Muscle of back (tissue), 13 donors: ENCODE measurements at places on chromosomes 12 and 14.

GRCh38 chr14:64220056-64220455 is 74.1 kb downstream of the ESR2 start:
- DNase-seq = no peak

GRCh38 chr14:96683562-96684289 is 113.5 kb upstream of the VRK1 start:
- DNase-seq = no peak

- DNase-seq = no peak
Observed at GRCh38 chr12:103809154-103809553, 31.9 kb downstream of the NT5DC3 start.

GRCh38 chr12:48831257-48831656 is 13.0 kb downstream of the CACNB3 start:
- DNase-seq = no peak

GRCh38 chr12:15115434-15115833 is 105.8 kb downstream of the RERG start:
- DNase-seq = no peak

- no peak for DNase-seq
Observed at GRCh38 chr12:62834971-62835547, 99.9 kb downstream of the PPM1H start.

- DNase-seq = no peak
Observed at GRCh38 chr12:101915841-101916240, 38.5 kb downstream of the DRAM1 start.

DNA sequence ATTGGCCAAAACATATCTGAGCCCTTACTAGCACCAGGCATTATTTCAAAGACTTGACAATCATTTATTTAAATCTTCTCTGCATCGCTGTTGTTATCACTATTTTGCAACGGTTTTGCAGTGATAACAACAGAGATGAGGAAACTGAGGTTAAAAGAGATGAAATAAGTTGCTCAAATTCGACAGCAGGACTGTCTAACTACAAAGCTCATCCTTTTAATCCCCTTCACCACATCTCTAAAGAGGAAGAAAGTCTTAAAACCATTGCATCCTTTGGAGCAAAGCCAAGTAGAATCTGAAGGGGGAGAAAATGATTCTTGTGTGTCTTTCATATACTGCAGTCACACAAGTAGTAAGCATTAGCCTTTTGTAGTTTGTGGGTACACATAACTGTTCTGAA is 14.8 kb upstream of the ETNK1 start:
- no peak for DNase-seq

DNA sequence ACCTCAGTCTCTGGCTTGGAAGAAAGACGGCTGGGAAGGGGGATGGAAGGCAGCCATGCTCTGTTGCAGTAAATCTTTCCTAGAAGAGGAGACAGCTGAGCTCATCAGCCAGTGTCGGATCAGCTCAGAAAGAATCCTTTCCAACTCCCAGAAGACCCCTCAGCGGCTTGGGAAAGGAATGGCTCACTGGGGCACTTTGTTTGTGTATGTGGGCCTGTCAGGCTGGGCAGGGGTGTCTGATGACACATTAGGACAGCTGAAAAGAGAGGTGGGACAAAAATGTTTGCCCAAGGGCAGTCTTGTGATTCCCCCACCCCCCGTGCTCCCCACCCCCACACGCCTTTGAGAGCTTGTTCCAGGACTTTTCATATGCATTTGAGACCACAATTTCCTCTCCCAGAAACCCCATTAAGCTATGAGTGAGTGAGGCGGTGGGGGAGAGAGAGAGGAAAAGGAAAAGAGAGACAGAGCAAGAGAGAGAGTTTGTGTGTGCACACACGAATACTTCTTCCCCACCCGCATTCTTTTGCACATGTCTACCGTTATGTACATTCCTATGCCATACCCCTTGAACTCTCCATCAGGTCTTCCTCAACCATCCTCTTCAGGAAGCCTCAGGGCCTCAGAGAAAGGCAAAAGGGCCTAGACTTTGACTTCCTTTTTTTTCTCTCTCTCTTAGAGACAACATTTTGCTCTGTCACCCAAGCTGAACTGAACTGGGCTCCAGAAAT is 198.9 kb downstream of the ZFP36L1 start:
- peak; percentile 94 for DNase-seq

GRCh38 chr14:58119381-58119780 is 32.6 kb downstream of the ARMH4 start:
- no peak for DNase-seq

GRCh38 chr12:780750-781379 is 28.5 kb downstream of the WNK1 start:
- no peak for DNase-seq

GRCh38 chr14:53545217-53545616 is 392.1 kb upstream of the DDHD1 start:
- no peak for DNase-seq

DNA sequence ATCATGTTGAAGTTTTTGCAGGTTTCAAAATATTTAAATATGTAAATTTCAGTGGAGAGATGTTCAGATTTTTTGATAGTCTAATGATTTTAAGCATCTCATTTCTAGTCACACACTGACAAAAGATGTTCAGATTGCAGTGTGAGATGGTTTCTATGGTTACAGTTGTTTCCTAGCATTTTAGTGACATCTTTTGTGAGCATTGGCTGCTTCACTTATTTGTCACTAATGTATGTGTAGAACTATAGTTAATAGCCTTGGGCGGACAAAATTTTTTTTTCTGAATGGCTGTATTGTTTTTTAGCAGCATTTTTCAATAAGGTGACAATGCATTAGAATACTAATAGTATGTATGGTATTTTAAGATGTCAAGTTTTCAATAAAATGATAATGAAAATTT is 315.6 kb upstream of the PRKD1 start:
- no peak for DNase-seq

GRCh38 chr12:6391013-6391412 is 7.1 kb downstream of the LTBR start:
- no peak for DNase-seq

GRCh38 chr14:51453869-51454268 is 197.8 kb upstream of the FRMD6 start:
- no peak for DNase-seq

DNA sequence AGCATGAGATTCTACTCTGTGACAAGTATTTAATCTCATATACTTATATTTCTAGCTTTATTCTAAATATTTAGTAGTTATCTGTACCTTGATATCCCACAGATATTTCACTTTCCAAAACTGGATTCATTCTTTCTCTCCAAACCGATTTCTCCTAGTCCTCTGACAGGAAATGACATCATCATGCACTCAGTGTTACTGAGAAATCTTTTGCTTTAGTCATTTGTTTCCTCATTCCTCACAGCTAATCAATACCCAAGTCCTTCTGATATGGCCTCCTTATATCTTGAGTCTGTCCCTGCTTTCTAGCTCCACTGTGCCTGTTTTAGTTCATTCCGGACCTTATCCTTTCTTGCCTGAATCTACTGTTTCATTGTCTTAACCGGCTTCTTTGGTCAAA is 39.4 kb upstream of the E2F7 start:
- no peak for DNase-seq

GRCh38 chr14:68753690-68754089 is 39.2 kb downstream of the ZFP36L1 start:
- DNase-seq = no peak

- peak; percentile 42 for DNase-seq
Observed at GRCh38 chr12:115864396-115864795, 413.1 kb downstream of the MED13L start.

DNA sequence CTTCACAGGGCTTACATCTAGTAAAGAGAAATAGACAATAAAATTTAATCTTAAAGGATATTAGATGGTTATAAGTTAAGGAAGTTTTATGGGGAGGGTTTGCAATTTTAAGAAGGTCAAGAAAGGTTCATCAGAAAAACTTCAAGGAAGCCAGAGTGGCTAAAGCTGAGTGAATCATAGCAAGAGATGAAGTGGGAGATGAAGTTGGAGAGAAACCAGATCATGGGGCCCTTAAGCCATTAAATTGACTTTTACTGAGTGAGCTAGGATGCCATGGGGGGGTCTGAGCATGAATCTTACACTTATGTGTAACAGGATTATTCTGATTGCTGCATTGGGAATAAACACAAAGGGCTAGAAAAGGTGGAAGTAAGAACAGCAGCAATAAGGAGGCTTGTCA is 189.2 kb downstream of the LRIG3 start:
- DNase-seq = no peak

DNA sequence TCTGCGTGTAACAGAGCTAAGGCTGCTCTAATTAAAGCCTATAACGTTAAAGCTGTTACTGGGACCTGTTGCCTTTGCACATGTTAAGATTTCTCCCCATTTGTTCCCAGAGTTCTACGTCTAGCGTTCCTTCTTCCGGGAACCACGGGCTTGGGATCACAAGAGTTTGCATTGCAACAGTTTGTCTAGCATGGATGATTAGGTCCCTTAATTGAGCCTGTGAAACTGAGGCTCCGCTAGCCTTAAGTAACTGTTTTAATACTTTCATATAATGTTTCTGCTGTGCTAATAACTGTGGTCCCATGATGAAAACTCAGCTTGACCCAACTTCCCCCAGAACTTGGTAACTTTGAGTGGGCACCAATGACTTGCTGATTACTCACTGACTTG is 16.7 kb upstream of the LYZ start:
- DNase-seq = no peak
